ENCODE measurements at places on chromosomes 1 and 21.

DNA sequence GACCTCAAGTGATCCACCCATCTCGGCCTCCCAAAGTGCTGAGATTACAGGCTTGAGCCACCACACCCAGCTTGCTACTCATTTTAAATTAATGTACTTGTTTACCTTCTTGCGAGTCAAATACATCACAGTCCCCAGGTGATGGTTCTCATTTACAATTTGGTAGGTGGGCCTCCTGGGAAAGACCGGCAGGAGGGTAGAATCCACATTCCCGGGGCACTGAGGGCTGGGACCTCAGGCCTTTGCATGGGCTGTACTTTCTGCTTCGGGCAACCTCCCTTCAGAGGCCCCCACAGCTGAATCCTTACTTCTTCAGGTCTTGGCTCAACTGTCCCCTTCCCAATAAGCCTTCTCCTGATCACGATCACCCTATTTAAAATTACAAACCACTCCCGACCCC is 165.5 kb downstream of the KAZN start:
- no peak for DNase-seq

- no peak for DNase-seq
These were observed 1148.8 kb upstream of the ADGRL4 start for GRCh38 chr1:80155371-80155770.

DNA sequence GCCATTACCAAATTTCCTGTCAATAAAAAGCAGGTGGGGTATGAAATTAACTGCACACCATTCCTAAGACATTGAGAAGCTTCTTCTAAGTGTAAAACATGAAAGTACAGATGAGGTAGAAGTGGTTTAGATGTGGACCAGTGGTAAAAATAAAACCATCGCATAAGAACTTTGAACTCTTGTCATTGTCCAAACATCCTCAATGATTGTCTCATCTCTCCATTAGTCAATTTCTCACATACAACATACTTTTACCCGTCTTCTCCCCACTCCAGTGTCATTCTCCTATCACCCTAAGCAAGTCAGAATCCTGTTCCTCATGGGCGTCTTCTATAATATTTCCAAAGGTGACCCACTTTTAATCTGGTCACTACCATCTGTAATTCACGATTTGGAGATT is 24.3 kb upstream of the SLC19A2 start:
- DNase-seq, result no peak

DNA sequence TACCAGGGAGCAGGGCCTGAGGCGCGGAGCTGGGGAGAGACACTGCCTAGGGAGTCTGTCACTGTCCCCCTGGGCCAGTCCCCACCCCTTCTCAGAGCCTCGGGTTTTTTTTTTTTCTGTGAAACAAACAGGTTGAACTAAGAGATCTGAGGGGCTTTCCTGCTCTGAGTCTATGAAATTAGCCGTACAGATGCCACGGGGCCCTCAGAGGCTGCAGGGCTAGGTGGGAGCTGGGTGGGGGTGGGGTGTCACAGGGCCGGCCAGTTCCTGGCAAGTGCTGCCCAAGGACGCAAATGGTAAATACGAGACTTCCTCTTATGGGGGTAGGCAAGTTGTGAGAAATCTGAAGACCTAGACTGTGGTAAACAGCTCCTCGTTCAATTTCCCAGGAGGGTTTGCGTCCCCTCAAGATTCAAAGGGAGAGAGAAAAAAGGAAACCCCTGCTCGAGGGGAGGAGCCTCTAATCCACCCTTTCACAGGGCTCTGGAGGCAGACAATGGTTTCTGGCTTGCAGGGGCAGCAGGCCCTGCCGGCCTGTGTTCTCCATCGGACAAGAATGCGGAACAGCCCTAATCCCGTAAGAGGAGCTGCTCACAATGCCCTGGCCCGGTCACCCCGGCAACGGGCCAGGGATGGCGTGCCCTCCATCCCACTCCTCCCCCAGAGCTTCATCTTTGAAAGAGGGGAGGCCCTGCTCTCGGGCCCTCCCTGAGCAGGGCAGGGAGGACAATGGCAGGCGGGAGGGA is 7.8 kb downstream of the NUAK2 start:
- peak; percentile 83 for DNase-seq

DNA sequence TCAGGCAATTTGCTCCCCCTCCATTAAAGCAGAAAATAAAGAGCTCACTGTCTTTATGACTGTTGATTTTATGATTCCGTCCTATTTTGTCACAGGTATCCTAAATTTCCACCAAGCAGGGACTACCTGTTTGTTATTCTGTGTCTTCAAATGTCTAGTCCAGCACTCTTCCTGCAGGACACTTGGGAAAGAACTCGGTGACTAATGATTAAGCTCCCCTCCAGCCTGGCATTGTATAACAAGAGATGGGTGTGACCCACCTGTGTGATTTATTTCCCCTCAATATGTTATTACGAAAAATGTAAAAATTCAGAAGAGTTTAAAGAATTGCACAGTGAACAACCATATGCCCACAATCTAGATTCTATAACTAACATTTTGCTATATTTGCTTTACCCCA is 42.9 kb upstream of the LRRN2 start:
- no peak for DNase-seq

DNA sequence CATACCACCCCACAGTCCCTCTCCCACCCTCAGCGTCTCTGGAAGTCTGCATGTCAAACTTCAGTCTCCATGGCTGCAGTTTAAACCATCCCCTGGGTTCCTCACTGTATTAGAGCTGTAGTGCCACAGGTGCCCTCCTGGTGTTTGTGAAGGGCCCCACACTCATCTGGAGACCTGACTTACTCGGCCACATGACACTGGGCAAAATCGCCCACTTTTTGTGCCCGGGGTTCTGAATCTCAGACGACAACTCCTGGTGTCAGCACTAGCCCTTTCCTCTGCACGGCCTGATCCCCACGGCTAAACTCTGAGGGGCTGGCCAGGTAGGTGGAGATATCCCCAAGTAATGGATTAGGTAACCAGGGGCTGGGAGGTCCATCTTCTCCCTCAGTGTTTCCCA is 6.5 kb downstream of the INKA2 start:
- no peak for DNase-seq

GRCh38 chr1:178572604-178573003 is 59.7 kb downstream of the TEX35 start:
- no peak for DNase-seq

GRCh38 chr1:38992412-38993111 is 1.5 kb downstream of the AKIRIN1 start:
- no peak for DNase-seq

- no peak for DNase-seq
These were observed 38.9 kb downstream of the PATJ start for GRCh38 chr1:61781151-61781550.

DNA sequence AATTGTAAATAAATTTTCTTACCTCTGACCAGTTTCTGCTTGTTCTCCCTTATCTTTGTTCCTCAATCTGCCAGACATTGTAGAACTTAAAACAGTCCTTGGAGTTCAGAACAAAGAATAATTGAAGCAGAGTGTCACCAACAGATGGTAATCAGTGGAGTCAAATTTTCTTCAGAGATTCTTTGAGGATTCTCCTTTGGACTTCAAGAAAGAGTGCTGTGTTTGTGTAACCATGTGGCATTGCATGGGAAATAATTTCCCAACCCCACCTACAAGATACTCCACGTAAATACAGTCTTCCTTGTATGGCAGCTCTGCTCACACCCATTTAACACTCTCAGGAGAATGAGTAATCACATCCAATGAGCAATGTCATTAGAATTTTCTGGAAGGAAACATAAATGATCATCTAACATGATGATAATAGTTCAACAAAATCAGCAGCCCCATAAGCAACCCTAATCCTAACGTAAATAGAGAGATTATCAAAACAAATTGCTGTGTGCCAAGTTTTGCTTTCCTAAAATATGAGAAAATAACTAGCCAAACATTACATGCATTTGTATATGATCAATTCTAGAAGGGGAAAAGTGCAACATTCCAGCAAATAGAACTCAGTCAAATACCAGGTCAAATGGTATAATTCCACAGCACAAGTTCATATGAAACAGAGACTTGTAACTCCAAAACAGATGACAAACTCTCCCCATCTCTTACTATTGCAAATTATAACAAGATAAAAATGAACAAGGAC is 6.9 kb upstream of the DENND1B start:
- DNase-seq, result peak; percentile 73

DNA sequence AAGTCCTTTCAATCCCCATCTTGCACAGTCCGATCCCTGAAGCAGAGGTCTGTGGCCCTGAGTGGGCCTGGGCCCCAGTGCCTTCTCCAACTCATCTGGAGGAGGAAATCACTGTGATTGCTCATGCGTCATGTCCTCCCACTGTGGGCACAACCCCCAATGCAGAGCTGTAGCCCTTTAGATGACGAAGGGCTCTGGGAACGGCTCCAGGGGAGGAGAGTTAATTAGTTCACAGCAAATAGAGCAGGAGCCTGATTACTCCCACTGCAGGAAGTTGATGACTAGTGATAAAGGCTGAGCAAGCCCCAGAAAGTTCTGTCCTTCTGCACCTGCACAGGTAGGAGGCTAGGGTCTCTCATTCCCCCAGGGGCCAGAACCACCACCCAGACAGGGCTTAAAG is 111.5 kb downstream of the CCDC185 start:
- peak; percentile 62 for DNase-seq

GRCh38 chr1:216854836-216855484 is 131.7 kb upstream of the ESRRG start:
- DNase-seq, result no peak

GRCh38 chr1:167909691-167910180 is 4.2 kb downstream of the ADCY10 start:
- DNase-seq, result no peak

GRCh38 chr1:117834416-117834815 is 95.0 kb downstream of the GDAP2 start:
- DNase-seq, result no peak

DNA sequence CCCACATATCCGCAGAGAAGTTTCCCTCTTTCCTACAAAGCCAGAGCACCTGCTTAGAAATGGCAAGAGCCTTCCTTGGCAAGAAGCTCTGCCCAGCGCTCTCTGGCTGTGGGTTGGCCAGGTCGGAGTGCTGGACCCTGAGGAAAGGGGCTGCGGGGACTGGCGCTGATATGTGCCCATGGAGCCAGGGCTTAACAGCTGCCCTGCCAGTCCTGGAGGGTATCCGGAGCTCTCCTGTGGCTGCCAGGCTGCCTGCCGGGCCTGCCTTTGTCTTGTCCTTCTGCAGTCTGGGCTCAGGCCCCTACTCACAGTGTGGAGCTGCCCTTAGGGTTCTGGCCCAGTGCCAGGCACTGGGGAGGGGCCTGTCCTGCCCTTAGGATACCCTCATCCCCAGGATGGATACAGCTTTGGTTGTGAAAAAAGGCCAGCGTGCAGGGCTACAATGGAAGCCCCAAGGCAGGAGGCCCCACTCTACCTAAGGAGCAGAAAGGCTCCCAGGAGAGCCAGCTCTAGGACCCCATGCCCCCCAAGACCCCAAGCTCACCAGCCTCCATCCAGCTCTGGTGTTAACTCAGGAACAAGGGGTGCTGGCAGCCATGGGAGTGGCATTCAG is 43.4 kb downstream of the KIAA1614 start:
- DNase-seq, result no peak

GRCh38 chr21:45357436-45358260 is 47.3 kb upstream of the COL18A1 start:
- DNase-seq, result peak; percentile 28

DNA sequence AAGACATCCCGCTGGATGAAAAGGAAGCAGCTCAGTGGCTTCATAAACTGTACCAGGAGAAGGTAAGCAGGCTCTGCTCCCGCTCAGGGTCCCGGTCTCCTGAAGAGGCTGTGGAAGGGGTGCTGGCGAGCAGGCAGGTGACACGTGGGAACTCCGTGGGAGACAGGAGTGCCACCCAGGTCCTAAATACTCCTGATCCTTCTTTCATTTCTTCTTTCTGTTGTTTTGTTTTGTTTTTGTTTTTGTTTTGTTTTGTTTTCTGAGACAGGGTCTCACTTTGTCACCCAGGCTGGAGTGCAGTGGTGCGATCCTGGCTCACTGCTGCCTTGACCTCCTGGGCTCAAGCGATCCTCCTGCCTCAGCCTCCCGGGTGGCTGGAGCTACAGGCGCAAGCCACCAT is 34.0 kb upstream of the TRAPPC10 start:
- no peak for DNase-seq

DNA sequence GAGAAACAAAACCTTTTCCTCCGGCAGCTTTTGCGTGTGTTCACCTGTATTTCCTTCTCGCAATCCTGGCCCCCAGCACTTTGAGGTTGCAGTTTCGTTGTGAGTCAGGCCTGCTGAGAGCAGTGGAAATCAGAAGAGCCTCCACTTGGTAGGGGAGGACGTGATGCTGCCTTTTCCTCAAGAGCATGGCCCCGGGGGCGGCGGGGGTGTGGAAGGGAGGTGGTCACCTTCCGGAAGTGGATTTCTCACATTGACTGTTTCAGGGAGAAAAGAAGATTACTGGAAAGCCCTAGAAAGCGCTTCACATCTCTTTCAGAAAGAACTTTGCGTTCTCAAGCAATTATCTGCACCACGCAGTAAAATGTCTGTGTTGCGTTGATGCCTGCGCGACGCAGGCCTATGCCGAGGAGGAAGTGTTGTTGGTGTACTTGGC is 12.2 kb upstream of the IL10 start:
- DNase-seq, result no peak

DNA sequence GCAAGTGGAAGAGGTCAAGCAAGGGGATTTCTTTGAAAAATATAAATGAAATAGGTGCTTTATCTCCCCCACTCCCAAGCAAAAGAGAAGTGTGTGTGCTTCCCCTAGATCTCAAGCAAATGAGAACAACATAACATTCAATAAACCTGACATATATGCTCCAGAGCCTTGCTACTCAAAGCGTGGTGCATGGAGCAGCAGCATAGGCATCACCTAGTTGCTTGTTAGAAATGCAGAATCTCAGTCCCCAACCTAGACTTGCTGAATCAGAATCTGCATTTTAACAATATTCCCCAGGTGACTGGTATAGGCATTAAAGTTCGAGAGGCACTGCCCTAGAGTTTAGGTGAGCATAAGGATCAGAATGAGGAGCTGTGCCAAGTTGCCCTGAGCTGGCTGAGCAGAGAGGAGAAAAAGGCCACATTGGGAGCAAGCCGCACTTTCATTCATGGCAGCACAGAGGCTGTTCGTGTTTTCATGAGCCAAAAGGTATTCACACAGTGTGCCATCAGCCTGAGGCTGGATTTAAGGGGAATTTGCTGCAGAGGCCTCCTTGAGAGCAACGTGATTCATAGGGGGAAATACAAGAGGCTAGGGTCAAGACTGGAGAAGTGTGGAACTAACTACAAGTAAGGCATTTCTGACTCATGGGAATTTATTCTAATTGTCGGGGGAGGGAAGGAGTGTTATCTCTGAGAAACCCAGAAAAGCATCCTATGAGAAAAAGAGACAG is 14.3 kb upstream of the LPAR3 start:
- DNase-seq, result peak; percentile 90

Data from iris pigment epithelial cell (primary cell).